ENCODE measurements at places on chromosomes 2 and 18. TPM values are rescaled to one million over a fixed set of nuclear protein-coding genes. Genes with fewer than 3 reads are reported as not detected.

PCARE gene
- polyA plus RNA-seq, result 0.43 TPM

HOXD12 gene
- polyA plus RNA-seq, result 0.32 TPM

- DNase-seq, result no peak
These were observed 1402.3 kb upstream of the LRRTM1 start for GRCh38 chr2:81706856-81707255.

- DNase-seq, result peak; percentile 69
These were observed 26.8 kb downstream of the SULT1C2 start for GRCh38 chr2:108315444-108315934.

DNA sequence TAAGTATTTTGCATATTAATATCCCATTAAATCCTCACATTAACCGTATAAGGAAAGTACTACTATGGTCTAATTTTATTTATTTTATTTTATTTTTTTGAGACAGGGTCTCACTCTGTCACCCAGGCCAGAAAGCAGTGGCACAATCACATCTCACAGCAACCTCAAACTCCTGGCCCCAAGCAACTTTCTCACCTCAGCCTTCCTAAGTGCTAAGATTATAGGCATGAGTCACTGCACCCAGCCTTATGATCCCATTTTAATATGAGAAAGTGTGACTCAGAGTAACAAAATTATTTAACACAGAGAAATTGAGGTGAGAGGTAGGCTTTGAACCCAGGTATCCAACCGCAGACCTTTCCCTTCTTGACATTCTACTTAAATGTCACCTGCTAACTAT, 330.0 kb upstream of the POU3F3 start:
- DNase-seq, result no peak

GRCh38 chr18:58536534-58537271, 92.2 kb downstream of the ALPK2 start:
- no peak for DNase-seq

DNA sequence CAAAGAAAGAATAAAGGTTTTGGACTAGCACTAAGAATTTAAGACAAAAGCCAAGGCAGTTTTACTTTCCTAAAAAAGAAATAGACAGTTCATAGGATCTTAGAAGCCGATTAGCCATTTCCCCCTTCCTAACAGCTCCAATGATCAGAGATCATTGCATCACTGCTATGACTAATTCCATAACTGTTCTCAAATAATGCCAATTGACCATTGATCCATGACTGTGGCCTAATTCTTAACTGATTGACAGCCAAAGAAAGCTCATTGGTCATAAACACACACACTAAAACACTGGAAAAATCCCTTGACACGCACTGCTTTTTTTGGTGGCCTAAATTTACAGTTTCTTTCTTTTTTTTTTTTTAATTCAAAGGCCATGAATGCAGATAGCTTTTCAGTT, 345.0 kb upstream of the ACVR2A start:
- no peak for DNase-seq

ALPG gene
- polyA plus RNA-seq, result not detected

TUBA3E gene
- polyA plus RNA-seq, result 0.18 TPM

DNA sequence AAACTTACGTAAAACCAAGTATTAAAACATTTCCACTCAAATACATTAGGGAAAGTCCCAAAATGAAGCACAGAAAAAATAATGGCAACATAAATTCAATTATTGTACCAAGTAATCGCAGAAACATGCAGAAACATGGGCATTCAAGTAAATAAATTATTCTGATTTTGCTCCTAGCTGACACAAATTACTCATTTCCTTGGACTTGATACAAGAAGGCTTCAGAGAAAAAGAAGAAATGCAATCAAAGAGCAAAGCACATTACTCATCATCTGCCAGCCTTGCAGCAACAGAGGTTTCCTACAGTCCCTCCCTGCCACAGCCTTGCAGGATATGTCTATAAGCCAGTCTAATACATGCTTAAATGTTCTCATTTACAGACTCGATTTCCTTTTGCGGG, 439.8 kb upstream of the LYPD1 start:
- no peak for DNase-seq

- no peak for DNase-seq
These were observed 1.1 kb upstream of the FARP2 start for GRCh38 chr2:241354668-241355658.

- DNase-seq, result no peak
These were observed 33.5 kb downstream of the RHBDD1 start for GRCh38 chr2:226869371-226869770.

NCKAP5 gene
- polyA plus RNA-seq, result 10.1 TPM

DNA sequence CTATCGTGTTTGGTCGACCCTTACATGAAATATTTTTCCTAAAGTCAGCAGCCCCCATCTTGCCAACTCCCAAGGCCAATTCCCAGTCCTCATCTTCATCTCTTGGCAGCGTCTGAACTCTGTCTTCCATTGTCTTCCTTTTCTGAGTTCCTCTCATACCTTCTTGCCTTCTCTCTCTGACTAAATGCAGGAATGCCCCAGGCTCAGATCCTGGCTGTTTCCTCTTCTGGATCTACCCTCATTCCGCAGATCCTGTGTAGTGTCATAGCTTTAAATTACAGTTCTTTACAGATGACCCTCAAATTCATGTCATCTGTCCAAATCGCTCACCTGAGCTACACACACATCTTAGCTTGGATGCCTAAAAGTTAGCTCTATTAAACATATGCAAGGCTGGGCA, 94.7 kb downstream of the MMADHC start:
- no peak for DNase-seq

POTEF gene
- polyA plus RNA-seq, result 0.13 TPM

IL1A gene
- 0.17 TPM for polyA plus RNA-seq

GRCh38 chr2:208017721-208018120, 7.6 kb downstream of the PLEKHM3 start:
- no peak for DNase-seq

DNA sequence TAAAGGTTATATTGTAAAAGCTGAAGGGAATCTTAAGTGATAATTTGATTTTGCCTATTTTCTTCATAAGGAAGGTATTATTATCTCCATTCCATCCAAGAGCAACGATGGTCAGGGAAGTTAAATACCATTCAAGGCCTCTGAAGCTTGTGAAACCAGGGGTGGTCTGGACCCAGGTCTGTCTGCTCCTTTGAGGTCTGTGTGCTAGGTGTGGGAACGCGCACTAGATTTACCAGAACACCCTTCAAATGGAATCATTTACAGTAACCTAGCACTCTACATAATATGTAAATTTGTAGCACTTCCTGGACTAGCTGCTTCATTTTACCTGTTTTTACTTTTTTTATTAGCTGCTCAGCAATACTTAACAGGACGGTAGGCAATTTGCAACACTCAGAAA, 6.4 kb upstream of the TRIB2 start:
- no peak for DNase-seq

OBSL1 gene
- 136 TPM for polyA plus RNA-seq

LYG2 gene
- 1.0 TPM for polyA plus RNA-seq

CCDC93 gene
- 58.9 TPM for polyA plus RNA-seq

TMBIM1 gene
- polyA plus RNA-seq, result 88.0 TPM

DNA sequence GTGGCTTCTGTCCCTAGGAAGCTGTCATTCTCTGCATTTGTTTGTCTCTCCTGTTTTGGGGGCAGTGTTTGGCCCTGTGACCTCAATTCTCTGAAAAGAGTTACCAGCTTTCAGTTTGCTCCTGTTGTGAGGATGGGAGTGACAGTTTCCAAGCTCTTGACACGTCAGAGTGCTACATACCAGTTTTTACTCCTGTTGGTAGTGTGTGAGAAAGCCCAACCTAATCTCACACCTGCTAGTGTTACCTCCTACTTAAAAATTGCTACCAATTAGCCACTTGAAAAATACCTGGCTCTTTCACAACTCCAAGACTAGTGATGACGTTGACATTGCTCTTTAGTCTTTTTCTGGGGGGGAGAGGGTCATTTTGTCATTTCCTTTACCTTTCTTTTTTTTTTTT, 14.1 kb downstream of the SKA1 start:
- DNase-seq, result no peak

GRCh38 chr2:231117922-231118613, 6.8 kb downstream of the HTR2B start:
- no peak for DNase-seq

DNA sequence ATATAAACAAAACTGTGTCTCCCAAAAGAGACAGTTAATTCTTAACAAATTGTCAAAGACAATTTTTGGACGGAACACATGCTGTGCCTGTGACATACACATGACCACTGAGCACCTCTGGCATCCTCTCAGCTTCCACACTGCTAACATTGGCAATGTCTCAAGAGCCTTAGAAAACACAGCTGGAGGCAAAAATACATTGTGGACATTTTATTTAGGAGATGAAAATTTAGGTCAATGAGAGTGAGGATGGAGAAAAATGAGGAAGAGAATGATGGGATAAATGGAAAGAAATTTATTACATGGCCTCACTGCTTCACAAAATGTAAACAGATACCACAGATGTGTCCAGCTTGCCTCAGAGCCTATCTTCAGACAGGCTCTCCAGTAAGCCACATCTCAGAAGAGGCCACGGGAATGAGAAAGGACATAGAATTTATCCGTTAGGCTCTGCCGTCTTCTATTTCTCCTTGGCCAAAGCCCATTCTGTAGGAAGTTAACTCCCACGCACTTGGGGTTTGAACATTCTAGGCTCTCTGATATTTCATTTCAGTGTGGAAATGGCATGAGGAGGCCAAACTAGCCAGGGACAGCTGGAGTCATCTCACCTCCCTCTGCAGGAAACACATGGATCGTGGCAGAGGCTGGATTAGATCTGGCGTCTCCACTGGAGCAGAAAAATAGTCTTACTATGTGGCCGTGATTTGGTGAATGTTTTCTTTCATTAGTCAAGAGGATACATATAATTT, 519.4 kb upstream of the DSEL start:
- peak; percentile 51 for DNase-seq

KCNG2 gene
- polyA plus RNA-seq, result 0.13 TPM

DNA sequence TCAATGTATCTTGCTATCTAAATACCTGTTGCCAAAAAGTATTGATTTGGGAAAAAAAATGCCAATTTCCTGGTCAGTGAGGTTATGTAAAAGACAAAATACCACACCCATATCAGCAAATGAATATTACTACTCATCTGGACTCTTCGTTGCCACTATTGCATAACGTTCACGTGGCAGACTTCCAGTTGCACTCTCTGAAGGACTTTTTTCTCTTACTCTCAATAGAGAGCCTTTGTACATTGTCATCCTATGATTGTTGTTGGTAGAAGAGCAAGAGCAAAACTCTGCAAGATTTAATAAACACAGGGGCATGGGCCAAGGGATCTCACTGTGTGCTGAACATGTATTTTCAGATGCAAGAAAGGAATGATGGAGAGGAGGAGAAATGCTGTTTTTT, 689.8 kb downstream of the MBD2 start:
- DNase-seq, result no peak

ZNF892 gene
- 7.6 TPM for polyA plus RNA-seq
